ENCODE measurements at places on chromosomes 6 and 20.

DNA sequence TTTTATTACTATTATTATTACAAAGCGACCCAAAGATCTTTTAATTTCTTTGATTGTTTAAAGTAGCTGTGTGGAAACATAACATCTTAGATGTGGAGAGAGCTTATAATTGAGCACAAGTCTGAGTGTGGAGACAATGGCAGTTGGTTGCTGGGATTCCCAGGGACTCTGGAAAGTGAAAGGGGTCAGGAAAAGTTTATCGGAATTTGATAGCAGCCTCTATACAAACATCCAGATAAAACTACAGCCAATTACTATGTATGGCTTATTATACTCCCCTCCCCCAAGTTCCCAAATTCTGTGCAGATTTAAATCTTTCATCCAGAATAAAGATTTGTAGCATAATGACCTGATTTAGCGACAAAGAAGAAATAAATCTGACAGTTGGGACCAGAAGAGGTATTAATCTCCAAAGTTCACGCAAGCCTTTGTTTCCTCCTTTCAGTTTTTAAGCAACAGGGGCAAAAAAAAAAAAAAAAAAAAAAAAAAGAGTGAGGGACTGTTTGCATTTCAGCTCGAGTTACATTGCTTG lies 121.4 kb upstream of the MAP3K7 start:
- DNase-seq = no peak

GRCh38 chr6:73665686-73666319 lies 12.0 kb upstream of the SLC17A5 start:
- no peak for DNase-seq

DNA sequence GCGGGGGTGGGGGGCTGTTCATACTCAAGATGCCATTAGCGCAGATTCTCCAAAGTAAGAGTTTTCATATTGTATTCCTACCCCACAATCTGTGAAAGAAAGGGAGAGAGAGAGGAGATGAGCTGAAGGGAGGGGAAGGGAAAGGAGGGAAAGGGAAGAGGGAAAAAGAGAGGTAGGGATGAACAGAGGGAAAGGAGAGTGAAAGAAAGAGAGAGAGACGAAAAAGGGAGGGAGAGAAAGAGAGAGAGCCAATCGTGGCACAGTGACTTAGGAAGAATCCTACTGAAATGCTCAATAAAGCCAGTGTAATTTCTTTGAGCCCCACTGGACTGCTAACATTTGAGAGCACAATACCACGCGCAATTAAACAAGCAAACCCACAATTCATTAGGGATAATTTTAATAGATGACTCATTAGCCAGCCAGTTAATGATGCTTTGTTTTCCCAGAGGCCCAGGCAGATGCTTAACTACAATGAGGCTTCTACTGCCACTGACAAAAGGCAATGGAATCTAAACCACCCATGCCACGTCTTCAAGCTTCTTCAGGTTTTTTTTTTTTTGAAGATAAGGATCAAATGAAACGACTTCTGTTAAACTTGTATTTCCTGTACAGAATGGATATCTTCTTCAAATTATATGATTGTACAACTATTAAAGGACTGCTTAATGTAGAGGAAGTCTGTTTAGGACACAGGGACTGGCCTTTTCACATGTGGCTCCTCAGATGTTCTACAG lies 306.8 kb downstream of the FOXC1 start:
- DNase-seq = no peak

DNA sequence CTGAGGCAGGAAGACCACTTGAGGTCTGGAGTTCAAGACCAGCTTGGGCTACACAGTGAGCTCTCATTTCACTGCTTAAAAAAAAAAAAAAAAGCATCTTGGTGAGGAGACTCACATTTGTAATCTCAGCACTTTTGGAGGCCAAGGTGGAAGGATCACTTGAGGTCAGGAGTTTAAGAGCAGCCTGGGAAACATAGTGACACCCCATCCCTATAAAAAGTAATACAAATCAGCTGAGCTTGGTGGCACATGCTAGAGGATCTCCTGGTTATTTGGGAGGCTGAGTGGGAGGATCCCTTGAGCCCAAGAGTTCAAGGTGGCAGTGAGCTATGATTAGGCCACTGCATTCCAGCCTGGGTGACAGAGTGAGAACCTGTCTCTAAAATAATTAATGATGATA lies 29.4 kb upstream of the SYNCRIP start:
- no peak for DNase-seq

- DNase-seq = peak; percentile 54
Measured at GRCh38 chr20:44384423-44385027, 29.0 kb downstream of the HNF4A start.

- no peak for DNase-seq
Measured at GRCh38 chr6:16344756-16345155, 106.4 kb downstream of the GMPR start.

DNA sequence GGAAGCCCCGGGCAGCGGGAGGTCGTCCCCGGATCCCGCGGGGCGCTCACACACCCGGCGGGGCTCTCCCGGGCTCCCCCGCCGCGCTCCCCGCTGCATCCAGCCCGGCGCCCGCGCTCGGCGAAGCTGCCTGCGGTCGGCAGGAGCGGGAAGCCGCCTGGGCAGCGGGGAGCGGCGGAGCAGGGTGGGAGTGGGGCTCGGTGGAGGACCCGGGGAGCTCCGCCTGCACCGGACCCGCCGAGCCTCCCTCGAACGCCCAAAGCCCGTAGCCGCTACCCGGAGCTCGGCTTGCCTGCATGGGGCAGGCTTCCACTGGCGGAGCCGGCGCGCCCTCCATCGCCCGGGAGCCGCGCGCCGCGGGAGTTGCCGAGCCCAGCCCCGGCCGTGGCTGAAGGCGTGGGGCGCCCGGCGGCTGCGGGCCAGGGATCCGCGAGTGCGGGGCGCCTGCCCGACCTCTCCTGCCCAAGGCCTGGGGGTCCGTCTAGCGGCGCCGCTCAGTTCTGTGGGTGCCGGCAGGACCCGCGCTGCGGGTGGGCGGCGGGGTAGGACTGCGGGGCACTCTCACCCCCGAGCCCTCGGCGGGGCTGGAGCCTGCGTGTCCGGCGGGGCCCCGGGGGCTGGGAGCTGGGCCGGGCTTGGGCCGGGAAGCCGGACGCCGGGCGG lies 671 bp downstream of the CDH4 start:
- no peak for DNase-seq

DNA sequence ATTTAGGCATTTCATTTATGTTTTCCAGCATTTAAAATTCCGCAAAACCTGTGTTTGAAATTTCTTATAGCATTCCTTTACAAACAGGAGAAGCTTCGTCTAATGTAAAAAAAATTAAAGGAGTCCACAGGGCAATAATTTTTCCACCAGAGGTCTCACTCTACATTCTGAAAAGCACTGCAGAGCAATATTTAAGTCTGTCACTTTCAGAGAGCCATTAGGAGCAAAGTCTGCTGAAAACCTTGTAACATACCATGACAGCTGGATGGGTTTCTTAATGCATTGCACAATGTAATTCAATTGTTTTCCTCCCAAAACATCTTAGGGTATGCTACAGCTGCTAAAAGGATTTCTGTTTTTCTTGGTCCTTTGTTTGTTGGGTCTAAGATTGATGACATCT lies 18.0 kb downstream of the BAG2 start:
- peak; percentile 71 for DNase-seq

- no peak for DNase-seq
Measured at GRCh38 chr6:111277819-111278218, 190.5 kb downstream of the SLC16A10 start.

DNA sequence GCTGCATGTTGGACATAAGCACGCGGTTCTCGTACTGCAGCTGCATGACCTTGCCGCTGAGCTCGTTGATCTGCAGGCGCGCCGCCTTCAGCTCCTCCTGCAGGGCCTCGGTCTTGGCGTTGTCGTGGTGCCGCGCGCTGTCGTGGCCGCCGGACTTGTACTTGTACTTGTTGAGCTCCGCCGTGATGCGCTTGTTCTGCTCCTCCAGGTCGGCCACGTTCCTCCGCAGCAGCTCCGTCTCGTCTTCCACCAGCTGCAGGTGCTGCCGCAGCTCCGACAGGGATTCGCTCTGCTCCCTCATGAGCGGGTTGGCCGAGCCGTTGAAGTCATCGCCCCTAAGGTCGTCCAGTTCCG lies 16.6 kb upstream of the KIAA0408 start:
- no peak for DNase-seq

DNA sequence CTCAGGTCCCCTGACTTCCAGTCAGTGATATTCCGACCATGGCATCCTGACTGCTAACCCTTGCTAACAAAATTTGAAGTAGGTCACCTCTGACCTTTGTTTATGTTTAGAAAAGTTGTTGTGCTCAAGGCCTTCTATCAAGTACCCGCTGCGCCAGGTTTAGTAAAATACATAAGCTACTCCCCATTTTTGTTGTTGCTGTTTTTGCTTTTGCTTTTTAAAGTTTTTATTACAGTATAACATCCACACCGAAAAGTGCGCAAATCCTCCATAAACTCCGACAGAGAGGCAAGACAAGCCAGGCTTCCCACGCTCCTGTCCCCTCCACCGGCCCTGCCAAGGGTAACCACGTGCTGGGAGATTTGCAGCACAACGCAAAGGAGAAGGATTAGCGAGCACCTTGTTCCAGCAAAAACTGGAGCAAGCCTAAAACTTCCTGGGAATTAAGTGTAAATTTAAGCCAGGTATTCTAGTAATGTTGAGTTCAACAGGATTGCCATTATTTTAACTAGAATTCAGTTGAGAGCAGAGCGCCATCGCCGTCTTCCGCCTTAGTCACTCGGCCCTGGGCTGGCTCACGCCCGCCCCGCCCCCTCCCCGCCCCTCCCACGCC lies 17.8 kb upstream of the HMGN4 start:
- DNase-seq = peak; percentile 84

DNA sequence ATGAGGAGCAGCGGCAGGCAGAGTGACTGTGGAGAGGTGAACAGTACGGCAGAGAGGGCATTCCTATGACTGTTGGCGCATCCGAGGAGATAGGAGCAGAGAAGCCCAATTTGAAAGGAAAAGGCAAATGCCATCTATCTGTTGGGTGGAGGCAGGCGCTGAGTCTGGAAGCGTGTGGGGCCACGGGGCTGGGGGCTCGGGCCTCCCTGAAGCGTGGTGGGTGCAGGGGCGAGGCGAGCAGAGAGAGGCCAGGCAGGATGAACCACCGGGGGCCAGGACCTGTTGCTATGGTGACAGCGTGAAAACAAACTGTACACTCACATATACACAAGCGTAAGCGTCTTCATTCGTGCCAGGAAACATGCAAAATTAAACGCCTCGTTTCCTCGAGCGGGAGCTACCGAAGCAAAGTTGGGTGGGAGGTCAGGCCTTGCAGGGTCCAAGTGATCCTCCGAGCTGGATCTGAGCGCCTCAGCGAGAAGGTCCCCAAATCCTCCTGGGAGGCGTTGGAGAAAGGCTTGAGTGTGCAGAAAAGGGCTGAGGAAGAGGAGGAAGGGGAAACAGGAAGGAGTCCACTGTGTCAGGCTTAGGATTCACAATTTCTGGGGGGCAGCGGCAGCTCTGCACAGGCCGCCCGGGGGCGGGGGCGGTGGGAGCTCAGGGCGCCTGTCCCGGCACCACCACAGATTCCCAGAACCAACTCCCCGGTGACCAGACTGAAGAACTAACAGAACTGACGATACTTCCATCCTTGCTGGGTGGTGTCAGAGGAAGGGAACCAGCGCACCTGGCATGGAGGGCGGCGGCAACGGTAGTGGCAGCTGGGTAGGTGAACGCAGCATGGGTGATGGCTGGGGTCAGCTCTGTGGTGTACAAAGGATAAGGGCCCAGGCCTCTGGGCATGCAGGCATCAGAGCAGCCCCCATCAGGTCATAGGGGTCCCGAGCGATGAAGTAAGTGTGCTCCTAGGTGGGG lies 68.2 kb downstream of the KHDC1L start:
- no peak for DNase-seq

DNA sequence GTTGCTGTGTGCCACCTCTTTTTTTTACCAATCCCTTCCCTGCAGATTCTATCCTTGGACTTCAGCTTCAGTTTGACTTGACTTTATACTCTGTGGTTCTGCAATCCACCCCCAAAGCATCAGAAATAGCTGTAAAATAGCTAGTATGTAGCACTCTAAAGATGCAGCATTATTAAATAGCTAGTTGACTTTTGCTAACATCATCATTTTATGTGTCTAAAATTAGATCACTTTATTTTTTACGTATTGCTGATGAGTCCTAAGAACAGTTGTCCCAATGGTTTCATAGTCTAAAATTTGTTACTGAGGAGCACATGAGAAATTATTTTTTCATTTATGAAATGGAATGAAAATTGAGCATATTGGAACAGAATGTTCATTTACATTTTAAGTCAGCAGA lies 138.2 kb downstream of the NKAIN2 start:
- DNase-seq = no peak

DNA sequence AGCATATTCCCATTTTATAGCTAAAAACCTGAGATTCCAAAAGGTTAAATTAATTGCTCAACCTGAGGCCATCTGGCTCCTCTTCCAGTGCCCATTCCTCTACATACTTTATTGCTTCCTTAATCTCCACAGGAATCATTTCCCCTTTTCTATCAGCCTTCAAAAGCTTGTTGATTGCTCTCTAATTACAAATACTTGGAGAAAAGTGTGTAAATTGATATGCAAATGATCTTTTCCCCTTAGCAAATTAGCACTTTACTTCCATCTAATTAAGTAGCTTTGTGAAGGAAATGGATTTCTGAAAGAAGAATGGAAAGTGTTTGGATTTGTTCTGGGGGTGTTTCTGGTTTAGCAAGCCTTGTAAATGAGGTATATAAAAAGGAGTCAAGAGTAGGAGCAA lies 323.3 kb downstream of the GRIK2 start:
- DNase-seq = no peak

- peak; percentile 37 for DNase-seq
Measured at GRCh38 chr6:36387440-36388303, at the start of gene ETV7. ETV7 (minus strand) TSS chr6:36387669; CDS start chr6:36387541, 128 bp downstream.

GRCh38 chr6:105935416-105935815 lies 150.7 kb upstream of the PRDM1 start:
- no peak for DNase-seq

DNA sequence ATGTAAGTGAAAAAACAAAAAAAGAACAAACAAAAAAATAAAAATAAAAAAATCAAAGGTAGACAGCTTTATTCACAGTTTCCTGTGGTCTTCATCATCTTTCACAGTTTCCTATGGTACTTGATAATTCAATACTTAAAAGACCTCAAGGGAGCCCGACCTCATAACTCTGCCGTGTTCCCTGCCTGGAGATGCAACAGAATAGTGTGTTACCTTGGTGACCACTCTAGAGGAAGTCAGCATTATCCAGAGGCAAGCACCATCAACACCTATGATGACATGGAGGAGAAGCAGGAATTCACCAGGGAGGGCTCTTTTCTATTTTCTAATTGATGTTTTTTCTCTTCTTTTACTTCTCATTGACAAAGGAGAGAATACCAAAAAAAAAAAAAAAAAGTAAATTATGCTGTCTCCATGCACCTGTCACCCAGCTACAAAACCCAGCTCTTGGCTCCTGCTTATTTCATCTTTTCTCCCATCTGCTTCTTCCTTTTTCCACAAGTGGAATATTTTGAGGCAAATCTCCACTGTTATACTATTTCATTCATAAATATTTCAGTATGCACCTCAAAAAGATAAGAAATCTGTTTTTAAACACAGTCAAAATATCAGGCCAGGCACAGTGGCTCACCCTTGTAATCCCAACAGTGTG lies 95.8 kb upstream of the STXBP5 start:
- DNase-seq = no peak
